ENCODE measurements at places on chromosomes 5 and 9.
A peak's percentile ranks its signal among the peaks of the same experiment; 100 is the strongest.

- no peak for DNase-seq
These were observed 30.8 kb downstream of the ARHGAP26 start for GRCh38 chr5:142800776-142801494.

- no peak for DNase-seq
These were observed 81.6 kb downstream of the PTCH1 start for GRCh38 chr9:95435074-95435728.

- peak; percentile 95 for DNase-seq
These were observed at the start of gene C5orf15 for GRCh38 chr5:133968204-133968980. Gene C5orf15, minus strand, starts transcription at chr5:133968625. Its CDS starts 41 bp downstream, at chr5:133968584.

DNA sequence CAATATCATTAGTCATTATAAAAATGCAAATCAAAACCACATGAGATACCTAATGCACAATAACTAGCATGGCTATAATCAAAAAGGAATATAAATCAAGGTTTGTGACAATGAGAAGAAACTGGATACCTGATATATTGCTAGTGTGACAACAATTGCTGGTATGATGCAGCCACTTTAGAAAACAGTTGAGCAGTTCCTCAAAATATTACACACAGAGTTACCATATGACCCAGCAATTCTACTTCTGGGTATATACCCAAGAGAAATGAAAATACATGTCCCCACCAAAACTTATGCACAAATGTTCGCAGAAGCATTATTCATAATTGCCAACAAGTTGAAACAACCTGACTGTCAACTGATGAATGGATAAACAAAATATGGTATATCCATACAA, 339.7 kb upstream of the POU5F2 start:
- no peak for DNase-seq

GRCh38 chr9:115986508-115986907, 167.1 kb upstream of the PAPPA start:
- DNase-seq, result no peak

GRCh38 chr5:155027993-155028629, 14.6 kb downstream of the KIF4B start:
- DNase-seq, result peak; percentile 13

DNA sequence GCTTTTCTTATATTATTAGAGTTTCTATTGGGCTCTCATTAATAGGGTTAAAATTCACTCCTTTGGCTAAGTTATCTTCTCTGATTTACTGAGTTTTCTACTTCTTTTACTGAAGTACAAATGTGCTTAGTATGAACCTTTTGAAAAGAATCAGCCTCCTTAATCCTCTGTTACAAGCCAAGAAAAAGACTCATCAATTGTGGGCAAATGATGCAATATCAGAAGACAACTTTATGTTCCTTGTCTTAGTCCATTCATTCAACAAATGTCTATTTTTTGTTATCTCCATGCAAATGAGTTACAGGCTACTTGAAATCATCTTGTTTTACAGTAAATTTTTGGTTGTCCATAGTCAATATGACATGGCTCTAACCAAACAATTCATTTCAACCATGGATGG, 40.3 kb downstream of the SNCAIP start:
- DNase-seq, result no peak

DNA sequence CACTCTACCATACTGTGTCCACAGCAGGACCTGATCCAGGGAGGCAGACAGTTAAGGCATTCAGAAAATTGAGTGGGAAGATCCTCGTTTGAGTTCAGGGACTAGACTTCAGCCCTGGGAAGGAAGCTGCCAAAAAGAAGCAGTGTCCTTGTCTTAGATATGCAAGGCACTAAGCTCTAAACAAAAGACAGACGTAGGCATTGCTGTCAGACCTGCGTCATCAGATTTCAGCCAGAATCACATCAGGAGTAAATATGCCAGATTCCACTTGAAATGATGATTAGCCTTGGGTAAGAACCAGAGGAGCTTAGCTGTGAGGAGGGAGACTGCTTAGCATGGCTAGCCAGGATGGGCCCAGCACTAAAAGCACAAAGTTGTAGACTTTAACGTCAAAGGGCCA, 56.7 kb downstream of the MAMDC2 start:
- DNase-seq, result no peak

DNA sequence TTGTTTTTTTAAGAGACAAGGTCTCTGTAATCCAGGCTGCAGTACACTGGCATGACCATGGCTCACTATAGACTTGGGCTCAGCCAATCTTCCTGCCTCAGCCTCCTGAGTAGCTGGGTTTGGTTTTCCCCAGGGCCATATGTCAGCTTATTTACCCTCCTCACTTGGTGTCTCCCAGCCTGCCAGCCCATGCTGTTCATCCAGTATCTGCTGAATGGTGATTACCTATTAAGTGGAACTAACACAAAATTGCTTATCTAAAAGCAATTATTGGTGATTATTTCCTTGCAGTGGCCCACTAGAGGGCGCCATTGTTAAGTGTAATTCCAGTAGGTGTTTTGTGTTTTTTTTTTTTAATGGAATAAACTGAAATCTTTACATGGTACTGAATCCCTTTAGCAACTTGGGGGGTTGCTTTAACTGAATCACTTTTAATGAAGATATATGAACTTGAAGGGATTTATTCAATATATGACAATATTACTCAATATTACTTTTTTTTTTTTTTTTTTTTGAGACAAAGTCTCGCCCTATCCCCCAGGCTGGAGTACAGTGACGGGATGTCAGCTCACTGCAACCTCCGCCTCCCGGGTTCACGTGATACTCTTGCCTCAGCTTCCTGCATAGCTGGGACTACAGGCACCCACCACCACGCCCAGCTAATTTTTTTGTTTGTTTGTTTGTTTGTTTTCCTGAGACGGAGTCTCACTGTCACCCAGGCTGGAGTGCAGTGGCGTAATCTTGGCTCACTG, 13.8 kb downstream of the EXOSC2 start:
- DNase-seq, result peak; percentile 81

- DNase-seq, result no peak
These were observed 27.6 kb upstream of the TEX48 start for GRCh38 chr9:114709636-114710035.

DNA sequence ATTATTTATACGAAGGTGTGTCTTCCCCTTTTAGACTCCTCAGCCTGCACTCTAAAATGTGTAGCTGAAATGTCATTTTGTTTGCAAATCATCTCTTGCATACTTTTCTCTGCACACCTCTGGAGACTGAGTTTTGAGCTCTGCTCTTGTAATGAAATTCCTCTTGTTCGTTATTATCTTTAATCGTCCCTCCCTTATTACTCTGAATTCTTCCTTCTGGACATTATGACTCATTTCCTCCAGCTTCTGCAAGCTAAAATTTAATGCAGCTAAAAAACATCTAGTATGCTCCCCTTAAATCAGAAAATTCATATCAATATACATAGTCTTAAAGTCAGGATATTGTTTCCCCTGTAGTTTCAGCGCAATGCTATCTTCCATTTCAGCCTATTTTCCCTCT, 13.5 kb downstream of the ISL1 start:
- DNase-seq, result no peak

- DNase-seq, result no peak
These were observed 408.8 kb upstream of the ACTBL2 start for GRCh38 chr5:57891443-57891842.

- DNase-seq, result no peak
These were observed 152.2 kb downstream of the GABBR2 start for GRCh38 chr9:98556511-98556910.

GRCh38 chr5:125093776-125094175, 347.3 kb upstream of the ZNF608 start:
- no peak for DNase-seq
